ENCODE measurements at places on chromosomes 3 and 15.
A peak's percentile ranks its signal among the peaks of the same experiment; 100 is the strongest.

GRCh38 chr3:120393761-120394160 lies 44.6 kb upstream of the LRRC58 start:
- DNase-seq, result no peak

- DNase-seq, result peak; percentile 87
Measured at GRCh38 chr3:171860830-171861535, 17.8 kb downstream of the TMEM212 start.

- peak; percentile 10 for DNase-seq
Measured at GRCh38 chr3:47780741-47781684, 680 bp downstream of the SMARCC1 start.

DNA sequence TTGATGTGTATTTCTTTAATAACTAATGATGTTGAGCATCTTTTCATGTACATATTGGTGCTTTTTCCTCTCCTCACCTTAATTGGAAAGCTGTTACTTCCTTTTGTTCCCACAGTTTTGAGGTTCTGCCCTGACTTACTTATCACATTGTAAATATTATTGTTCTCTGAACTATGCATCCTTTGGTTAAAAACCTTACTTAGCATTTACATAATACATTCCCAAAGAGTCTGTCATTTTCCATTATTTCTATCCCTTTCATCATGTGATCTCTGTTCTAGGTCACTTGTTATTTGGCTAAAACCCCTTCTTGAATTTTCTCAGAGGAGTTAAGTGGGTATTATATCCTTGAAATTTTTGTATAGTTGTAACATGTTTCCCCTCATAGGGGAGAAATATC lies 33.0 kb downstream of the SLC12A6 start:
- DNase-seq, result peak; percentile 29

DNA sequence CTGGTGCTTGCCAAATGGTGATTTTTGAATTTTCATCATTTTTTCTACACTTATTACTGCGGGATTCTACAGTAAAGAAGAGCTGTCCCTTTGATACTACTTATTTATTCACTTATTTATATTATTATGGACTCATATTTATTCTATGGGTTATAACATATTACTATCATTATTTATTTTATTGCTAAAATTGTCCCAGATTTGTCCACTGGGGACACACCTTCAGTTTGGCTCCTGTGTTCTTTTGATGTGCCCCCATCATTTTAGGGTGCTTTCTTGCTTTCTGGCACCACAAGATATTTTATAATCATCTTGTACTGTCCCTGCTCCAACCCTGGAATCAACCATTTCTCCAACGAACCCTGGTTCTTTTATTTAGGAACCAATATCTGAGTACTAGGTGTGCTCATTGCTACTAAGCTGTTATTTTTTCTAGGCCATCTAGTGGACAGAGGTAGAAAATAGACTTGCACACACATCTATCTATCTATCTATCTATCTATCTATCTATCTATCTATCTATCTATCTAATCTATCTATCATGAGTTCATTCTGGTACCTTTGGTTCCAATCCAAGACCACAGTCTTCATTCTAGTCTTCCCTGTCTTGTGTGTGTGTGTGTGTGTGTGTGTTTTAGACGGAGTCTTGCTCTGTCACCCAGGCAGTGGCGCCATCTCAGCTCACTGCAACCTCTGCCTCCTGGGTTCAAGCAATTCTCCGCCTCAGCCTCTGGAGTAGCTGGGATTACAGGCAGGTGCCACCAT lies 16.0 kb downstream of the SLC22A14 start:
- peak; percentile 14 for DNase-seq

GRCh38 chr3:29415482-29416223 lies 134.8 kb downstream of the RBMS3 start:
- no peak for DNase-seq

GRCh38 chr3:188310270-188310710 lies 156.3 kb downstream of the LPP start:
- no peak for DNase-seq

DNA sequence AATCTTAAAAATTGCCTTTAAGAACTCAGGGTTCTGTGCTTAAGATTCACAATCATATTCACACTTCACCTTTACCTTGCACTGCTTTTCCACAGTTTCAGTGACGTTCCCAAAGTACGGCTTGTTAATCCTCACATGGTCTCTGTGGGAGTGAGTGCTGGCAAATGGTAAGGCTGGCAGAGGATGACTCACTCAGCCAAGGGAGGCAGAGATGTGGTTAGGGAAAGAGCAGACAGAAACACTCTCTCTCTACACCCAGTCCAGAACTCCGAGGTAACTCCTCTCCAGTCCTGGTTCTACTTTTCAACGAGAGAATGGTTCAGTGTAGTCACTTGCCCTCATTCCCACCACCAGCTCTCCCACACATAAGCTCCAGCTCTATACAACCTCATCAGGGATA lies 33.1 kb downstream of the RASGRP1 start:
- DNase-seq, result peak; percentile 20

DNA sequence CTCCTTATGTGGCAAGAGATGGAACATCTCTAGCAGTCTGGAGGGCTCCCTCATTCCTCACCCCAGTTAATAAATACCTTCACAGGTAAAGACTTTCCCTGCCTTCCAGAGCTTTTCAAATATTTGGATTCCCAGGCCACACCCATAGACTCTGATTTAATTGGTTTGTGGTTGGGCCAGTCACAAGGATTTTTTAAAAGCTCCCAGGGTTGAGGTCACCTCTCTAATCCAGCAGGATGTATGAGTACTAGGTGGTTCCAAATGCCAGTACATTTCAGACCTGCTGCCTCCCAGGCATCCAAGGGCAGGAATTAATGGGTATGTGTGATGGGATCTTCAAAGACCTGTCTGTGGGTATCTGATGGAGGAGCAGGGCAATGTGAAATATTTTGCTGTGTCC lies 312.8 kb downstream of the CLSTN2 start:
- DNase-seq, result no peak

- DNase-seq, result no peak
Measured at GRCh38 chr3:168081171-168081771, 14.5 kb downstream of the GOLIM4 start.

DNA sequence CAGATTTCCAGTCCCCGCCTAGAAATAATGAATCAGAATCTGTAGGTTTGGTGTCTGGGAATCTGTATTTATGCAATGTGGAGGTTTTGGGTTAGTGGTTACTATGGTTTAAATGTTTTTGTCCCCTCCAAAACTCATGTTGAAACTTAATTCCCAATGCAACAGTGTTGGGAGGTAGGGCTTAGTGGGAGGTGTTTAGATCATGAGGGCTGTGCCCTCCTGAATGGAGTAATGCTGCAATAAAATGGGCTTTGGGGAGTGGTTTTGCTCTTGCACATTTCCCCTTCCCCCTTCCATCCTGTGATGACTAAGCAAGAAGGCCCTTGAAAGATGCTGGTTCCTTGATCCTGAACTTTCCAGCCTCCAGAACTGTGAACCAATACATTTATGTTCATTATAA lies 9.2 kb upstream of the RFC4 start:
- DNase-seq, result peak; percentile 58

DNA sequence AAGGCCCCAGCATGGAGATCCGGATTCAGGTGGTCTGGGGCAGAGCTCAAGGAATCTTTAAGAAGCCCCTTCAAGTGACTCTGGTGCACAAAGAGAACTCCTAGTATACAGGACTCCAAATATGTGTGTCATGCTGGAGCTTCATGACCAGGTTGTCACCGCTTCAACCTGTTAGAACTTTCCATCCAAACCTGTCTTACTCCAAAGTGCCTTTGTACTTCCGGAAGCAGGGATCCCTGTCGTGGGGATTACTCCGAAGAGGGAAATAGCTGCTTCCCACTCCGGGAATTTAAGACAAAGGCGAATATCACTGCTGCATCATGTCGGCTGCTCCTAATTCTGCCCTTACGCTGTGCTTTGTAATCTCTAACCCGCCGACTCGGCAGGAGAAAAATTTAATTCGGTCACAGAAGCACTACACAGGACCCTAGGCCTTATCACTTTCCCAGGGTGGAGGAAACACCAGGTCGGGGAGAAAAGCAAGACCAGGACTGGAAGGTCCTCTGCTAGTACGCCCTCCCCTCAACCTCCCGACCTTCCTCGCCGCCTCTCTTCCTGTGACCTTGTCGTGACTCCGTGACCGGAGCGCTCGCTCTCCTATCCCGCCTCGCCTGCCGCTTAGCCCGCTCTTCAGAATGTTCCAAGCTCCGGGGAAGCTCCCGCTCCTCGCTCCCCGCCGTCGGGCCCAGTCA lies 730 bp downstream of the HIGD1A start:
- DNase-seq, result peak; percentile 5

- peak; percentile 94 for DNase-seq
Measured at GRCh38 chr15:72203507-72203837, 5.9 kb upstream of the GRAMD2A start.

- DNase-seq, result no peak
Measured at GRCh38 chr3:27458929-27459328, 25.3 kb downstream of the SLC4A7 start.

GRCh38 chr3:30934208-30934550 lies 39.7 kb upstream of the GADL1 start:
- DNase-seq, result peak; percentile 55

DNA sequence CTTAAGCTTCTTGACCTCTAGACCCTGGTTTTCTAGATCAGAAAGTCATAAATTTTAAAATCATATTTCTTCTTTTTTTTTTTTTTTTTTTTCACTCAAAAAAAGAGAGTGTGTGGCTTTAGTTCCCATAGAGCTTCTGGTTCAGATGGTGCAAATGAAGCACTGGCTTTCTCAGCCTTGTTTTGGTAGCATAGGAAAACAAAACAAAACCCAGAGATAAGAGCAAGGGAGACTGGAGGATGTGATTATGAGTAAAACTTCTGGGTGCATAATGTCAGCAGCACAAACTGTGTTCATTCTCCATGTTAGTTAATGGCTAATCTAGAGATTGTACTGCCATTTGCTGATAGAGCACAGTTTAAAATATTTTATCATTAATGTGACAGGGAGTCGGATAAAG lies 55.4 kb downstream of the RARB start:
- no peak for DNase-seq

DNA sequence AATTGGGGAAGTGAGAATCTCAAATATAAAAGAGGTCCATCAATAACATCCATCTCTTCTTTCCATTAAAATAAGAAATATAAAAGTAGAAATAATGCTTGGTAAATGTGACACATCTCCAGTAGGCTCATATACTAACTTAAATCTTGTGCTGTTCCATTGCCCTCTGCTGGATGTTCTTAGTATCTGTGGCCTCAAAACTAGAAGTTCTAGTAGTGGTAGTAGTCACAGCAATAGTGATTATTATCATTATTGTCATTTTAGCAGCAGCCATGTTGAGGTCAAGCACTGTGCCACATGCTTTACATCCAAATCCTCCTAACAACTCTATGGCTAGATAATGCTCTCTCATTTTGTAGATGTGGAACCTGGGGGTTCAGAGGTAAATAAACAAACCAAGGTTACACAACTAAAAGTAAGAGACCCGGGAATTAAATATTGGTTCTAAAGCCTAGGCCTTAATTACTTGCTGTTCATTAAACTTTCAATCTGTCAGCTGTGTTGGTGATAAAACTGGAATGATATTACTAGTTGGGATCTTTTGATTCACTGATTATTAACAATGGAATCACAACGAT lies 20.2 kb upstream of the BTLA start:
- DNase-seq, result peak; percentile 53

- no peak for DNase-seq
Measured at GRCh38 chr15:66827698-66828055, 125.6 kb downstream of the SMAD6 start.

- DNase-seq, result no peak
Measured at GRCh38 chr3:138113326-138113725, 2.1 kb downstream of the DZIP1L start.

DNA sequence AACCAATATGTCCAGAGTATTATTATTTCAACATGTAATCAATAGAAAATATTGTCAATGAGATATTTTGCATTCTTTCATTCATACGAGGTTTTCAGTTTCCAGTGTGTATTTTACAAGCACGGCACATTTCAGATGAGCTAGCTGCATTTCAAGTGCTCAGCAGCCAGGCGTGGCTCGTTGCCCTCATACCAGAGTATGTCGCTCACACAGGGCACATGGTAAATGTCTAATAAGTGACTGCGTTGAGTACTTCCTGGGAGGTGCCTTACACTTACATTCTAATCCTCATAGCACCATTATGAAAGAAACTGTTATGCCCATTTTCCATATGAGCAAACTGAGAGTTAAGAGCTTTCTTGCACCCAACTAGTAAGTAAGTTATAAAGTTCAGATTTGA lies 47.4 kb downstream of the TMEM266 start:
- no peak for DNase-seq
